ENCODE measurements at places on chromosomes 11 and 22.
A peak's percentile ranks its signal among the peaks of the same experiment; 100 is the strongest.

- DNase-seq: no peak
These were observed 144.7 kb downstream of the TTC17 start for GRCh38 chr11:43503417-43503816.

- DNase-seq: no peak
These were observed 15.3 kb upstream of the PICK1 start for GRCh38 chr22:38041760-38042487.

GRCh38 chr11:47918882-47919495, 61.4 kb upstream of the PTPRJ start:
- no peak for DNase-seq

GRCh38 chr11:128783513-128783912, 83.6 kb downstream of the KCNJ1 start:
- no peak for DNase-seq

- DNase-seq: no peak
These were observed 7.2 kb downstream of the ADAMTS15 start for GRCh38 chr11:130455483-130456127.

GRCh38 chr22:19631899-19632667, 82.2 kb upstream of the SEPTIN5 start:
- DNase-seq: no peak

DNA sequence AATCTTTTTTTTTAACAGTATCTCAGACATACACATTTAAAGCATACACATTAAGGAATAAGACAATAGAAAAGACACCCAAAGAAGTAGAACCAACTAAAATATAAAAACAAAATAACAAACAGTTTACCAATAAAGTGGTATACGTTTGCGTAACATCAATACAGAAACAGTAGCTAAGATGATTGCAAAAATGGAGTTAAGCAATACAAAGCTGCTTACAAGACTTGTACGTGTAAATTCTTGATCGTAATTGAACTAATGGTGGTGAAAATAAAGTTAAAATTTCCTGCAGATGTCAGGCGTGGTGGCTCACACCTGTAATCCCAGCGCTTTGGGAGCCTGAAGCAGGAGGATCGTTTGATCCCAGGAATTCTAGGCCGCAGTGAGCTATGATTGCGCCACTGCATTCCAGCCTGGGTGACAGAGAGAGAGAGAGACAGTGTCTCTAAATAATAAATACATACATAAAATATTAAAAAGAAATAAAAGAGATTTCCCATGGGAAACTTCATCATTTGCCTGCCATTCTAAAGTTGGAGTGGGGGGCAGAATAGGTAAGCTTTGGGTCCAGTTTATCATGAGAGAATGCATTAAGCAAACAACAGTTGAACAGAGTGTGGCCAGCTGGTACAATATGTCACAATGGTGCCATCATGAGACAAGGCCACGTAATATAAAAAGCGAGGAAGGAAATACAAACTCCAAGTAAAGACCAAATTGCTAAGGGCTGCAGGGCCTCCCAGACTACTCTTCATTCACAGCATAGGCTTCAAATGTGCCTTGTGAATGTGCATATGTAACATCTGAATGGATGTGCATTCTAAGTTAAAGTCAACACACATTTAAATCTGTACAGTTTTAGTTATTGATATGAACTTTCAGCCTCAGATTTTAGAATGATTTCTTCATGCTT, 38.9 kb upstream of the EED start:
- no peak for DNase-seq

DNA sequence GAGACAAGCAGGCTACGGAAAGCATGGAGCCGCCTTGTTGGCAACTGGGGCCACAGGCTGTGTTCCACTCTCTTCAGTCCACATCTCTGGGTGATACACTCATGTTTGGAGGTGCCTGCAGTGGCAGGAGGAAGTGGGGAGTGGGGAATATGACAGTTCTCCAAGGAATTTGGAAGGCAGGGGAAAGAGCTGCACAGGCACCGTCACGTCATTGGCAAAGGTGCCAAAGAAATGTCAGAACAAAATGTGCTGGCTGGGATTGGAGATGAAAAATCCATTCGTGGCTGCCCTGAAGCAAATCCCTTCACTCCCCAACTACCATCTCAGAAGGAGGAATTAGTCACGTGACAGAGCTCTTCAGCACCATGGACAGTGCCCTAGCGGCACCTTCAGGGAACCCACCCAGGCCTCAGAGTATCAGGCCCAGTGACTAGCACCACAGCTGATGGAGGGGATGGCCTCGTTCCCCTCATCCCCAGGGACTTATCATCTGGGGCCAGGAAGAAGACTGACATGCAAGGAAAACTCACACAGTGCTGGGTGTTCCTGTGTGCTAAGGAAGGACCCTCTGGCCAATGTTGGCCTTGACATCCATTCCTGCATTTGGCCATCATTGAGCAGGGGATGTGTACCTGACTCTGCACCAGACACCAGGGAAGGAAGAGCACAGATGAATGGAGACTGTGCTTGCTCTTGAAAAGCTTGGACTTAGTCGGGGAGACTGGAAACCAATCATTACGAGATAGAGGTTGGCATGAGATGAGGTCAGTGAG, 48.5 kb upstream of the PRDM11 start:
- DNase-seq: no peak

DNA sequence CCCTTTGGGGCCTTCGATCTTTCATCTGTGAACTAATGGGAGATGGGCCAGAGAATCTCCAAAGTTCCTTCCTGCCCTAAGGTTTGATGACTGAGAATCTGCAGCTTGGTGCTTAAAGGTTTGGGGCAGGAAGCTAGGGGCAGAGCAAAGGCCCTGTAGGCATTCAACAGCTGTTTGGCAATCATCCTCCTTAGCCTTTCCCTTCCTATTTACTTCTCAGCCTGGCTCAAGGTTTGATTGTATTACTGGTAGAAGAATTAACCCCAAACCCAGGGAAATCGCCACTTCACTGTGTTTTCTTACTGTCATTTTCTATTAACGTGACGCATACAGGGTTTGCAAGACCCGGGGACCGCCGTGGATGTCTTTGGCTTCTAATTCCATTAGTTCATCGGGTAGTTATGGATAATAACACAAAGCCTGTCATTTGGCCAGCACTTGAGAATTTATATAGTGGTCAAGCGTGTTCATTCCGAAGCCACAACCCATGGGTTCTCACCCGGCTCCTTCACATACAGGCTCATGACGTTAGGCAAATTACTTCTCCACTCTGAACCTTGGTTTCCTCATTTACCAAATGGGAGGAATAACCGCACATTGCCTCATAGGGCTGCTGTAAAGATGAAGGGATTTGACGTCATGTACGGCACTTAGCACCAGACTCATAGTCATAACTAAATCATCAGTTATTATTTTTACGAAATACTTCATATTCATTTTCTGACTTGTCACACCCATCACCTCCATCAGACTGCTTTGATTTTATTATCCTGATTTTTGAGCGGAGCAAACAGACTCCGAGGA, 158.1 kb downstream of the FBXO7 start:
- DNase-seq: no peak

DNA sequence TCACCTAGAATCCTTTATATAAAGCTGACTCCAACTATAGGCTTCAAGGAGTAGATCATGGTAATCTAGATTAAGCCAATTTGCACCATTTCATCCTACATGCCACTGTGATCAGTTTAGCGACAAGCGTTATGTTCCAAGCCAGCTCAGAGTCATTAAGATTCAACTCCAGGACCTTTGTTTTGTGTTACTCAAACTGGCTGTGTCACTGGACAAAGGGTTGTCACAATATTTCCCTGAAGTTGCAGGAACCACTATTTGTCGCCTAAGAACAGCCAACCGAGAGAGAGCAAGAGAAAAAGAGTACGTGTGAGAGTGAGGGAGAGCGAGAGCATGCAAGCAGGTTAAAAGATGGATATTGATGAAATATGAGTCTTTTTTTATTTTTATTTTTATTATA, 104.8 kb downstream of the USP35 start:
- DNase-seq: no peak

DNA sequence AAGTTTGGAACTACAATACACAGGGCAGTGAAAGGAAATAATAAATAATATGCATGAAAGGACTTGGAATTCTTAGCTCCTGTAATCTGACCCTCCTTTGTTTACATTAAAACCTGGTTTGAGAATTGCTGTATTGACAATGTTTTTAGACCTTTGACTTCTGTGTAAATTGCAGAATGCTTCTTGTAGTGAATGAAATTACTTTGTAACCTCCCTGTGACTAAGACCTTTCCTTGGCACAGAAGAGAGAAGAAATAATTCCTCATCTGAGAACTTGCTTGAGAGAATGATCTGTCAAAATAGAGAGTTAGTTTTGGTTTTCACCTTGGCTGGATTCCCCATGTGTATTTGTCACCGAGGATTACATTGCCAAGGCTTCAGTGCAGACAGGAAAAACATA, 640.0 kb upstream of the ANO5 start:
- DNase-seq: no peak

GRCh38 chr11:114556135-114556534, 3.5 kb downstream of the NXPE1 start:
- DNase-seq: no peak

DNA sequence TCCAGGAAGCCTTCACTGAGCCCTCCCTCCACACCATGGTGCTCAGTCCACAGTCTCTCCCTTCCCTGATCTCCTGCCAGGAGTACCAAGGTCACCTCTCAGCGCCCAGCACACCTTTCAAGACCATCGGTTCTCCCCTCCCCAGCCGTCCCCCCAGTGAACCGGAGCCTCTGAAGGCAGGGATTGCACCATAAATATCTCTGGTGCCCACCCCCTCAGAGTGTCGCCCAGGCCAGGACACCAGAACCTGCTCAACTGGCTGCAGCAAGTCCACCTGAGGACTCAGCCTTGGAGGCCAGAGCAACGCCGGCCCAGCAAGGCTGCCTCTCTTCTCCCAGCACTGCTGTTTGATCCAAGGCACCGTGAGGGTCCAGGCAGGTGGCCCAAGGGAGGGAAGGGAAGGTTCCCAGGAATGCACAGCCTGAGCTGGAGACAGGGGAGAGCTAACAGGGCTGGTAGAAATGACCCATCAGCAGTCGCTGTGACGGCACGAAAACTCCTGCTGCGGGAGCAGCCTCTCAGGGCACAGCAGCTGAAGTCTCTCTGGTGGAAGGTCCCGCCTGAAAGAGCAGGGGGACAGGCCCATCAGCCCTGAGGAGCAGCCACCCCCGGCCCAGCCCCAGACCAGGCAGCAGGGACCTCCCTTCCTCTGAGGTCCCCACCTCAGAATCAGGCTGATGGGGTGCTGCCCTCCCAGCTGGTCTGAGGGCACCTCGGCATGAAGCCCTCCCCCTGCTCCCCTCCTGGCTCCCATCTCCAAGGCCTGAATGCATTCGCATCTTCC, 80.3 kb downstream of the BUD13 start:
- DNase-seq: no peak

DNA sequence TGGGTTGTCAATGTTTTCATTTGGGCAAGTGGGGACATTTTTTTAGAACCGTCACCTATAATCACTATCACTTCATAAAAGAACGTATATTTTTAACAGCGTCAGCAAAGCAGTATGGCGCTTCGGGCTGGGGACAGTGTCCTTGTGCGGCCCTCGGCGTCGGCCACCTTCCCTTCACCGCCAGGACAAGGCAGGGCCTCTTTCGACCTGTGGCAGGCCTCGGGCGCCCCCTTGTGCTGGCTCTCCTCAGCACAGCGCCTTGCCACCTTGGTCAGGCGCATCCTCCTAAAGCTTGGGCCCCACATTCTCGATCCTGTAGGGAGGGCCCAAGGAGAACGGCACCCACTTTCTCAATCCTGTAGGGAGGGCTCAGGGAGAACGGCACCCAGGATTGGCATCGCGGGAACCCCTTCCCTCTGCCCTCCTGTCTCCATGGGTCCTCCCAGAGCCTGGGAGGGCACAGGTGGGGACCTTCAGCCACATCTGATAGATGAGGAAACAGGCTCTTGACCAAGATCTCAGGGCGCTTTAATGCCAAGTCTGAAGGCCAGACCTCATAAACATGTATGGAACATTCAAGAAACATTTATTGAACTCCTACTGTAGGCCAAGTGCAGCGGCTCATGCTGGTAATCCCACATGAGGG, 11.5 kb upstream of the FADD start:
- DNase-seq: peak; percentile 62

DNA sequence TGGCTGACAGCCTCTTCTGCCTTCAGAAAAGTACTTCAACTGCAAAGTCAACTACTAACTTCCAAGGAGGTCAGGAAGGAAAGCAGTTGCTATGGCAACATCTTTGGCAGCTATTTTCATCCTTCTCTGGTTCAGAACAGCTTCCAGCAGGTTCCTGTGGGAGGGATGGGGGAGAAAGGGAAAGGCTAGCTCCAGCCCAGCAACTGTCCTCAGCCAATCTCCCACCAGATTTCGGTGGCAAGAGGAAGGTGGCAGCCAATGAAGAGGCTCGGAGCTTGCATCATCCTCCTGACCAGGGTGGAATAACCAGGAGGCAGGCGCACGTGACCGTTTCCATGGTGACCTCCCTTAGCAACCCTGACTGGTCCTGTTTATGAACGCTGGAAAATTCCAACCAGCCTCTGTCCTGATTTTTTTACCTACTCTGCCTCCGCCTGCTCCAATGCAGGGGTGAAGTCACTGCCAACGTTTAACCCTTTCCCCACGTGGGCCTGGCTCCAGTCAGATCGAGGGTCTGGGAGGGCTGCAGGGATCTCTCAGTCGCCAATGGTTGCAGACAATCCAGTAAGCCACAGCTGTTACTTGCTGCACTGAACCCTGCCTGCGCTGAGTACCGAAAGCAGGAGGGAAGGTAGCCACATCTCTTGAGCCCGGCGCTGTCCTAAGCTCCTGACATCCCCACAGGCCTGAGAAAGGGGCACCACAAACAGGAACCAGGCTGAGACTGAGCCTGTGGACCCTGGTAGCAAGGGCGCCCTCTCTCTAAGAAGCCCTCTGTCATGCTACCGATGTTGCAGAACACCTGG, 11.2 kb upstream of the MALAT1 start:
- peak; percentile 100 for DNase-seq

DNA sequence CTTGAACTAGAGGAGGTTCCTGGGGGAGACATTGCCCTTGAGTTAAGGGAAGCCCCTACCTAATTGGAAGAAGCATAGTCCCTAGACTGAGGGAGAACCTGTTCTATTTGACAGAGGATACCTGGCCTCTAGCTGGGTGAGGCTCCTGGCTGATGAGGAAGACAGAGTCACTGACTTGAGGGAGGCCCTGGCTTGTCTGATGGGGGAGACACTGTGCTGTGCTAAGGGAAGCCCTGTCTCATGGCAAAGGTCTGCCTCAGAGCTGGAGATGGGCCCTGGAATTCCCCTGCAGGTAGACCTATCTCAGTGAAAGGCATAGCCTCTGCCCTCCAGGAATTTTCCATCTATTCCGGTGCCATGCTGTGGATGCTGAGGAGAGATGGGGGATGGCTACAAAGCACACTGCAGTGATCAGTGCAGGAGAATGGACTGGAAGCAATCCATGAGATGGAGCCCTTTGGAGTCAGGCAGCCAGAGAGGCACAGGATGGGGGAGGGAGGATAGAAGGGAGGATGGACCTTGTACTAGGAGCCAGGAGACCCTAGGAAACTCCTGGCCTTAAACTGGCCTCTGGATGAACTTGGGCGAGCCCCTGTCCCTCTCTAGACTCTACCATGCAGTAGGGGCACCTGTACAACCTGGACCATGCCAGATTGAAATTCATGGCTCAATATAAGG, 39.9 kb downstream of the SLCO2B1 start:
- DNase-seq: peak; percentile 49

- DNase-seq: no peak
These were observed 247.0 kb downstream of the TENM4 start for GRCh38 chr11:79193663-79194310.

- peak; percentile 74 for DNase-seq
These were observed at the start of gene PTPRJ for GRCh38 chr11:47980088-47980906. PTPRJ (plus strand) TSS chr11:47980559; CDS start chr11:47980913, 354 bp downstream.
